ENCODE measurements at places on chromosomes 11 and 22.

GRCh38 chr11:65816696-65817095 lies 17.1 kb upstream of the SNX32 start:
- DNase-seq = no peak

GRCh38 chr11:125223901-125224361 lies 59.4 kb downstream of the PKNOX2 start:
- no peak for DNase-seq

DNA sequence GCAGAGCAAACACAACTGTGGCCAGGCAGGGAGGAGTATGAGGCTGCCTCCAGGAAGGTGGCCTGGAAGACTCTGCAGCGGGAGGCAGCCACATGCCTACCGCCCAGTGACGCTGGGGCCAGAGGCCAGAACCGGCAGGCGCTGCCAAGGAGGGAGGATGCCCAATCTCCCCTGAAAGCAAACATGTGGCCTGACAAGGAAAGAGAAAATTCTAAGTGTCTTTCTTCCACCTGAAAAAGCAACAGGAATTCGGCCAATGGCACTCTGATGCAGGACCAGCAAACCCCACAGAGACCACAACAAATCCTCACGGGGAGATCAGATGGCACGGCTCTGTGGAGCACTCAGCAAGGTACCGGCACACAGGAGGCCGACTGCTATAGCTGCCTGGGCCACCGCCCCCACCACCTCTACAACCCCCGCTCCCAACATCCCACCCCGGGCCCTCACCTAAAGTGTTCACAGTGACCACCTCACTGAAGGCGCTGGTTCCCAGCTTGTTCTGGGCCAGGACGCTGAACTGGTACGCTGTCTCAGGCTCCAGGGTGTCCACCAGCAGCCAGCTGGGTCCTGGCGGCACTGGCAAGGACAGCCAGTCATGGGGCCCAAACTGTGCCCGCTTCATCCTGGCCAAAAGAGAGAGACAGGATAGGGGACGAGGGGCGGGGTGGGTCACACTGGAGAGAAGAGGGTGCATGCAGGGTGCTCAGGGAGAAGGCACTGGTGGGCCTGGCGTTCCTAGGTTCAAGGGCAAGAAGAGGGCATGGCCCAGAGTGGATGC lies 30.1 kb downstream of the IGSF9B start:
- no peak for DNase-seq

GRCh38 chr22:35549328-35549727 lies 8.7 kb downstream of the RASD2 start:
- no peak for DNase-seq

DNA sequence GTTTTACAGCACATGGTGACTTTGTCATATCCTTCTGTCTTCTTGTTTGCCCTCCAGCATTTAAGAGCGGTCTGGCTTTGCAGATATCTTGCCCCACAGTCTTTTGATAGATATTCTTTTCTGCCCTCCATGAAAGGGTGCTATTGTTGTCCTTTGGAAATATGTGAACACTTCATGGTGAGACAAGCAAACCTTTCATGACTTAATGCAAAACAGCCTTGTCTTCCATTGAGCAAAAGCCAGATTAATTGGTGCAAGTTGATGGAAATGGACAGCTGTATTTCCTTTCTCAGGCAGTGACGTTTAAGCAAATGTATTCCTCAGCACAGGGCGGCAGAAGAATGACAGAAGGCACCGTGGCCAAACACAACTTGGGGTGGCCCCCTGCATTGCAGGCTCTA lies 4.4 kb downstream of the DCPS start:
- no peak for DNase-seq

All from upper lobe of left lung (tissue), 6 donors.